ENCODE measurements at places on chromosomes 4 and X.

DNA sequence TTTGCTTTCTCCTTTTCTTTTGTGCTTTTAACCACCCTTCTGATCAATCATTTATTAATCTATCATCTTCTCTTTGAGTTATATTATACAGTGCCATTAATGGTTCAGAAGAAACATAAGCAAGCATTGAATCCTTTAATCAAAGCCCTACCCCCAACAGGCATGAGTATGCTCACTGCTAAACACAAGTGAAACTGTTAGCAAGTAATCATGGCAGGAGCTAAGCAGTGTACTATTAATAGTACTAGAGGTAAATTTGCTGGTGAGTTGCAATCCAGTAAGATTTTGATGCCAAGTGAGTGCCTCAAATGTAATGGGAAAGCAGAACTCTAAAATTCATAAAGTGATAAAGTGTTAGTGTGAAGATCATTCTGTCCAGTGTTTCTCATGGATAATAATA is 57.2 kb downstream of the FNIP2 start:
- no peak for DNase-seq

- no peak for DNase-seq
Observed at GRCh38 chrX:47661539-47661938, 2.6 kb upstream of the UXT start.

- no peak for DNase-seq
Observed at GRCh38 chr4:16337936-16338335, 111.7 kb upstream of the TAPT1 start.

DNA sequence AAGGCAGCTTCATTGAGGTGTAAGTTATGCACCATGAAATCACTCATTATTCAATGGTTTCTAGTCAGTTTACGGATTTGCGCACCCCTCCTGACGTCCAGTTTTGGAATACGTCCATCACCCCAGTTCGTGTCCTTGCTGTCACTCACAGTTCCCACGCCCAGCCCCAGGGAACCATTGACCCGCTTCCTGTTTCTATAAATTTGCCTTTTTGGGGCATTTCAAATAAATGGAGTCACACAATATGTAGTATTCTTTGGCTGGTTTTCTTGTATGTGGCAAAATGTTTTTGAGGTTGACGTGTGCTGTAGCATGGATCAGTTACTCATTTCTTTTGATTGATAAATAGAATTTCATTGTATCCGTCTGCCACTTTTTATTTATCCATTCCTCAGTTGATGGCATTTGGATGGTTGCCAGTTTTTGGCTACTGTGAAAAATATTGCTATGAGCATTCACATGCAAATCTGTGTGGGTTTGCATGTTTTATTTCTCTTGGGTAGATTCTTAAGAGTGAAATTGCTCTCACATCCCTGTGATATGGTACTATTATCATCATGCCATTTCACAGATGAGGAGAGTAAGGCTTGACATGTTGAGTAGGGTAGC is 18.4 kb upstream of the SORCS2 start:
- DNase-seq: no peak

DNA sequence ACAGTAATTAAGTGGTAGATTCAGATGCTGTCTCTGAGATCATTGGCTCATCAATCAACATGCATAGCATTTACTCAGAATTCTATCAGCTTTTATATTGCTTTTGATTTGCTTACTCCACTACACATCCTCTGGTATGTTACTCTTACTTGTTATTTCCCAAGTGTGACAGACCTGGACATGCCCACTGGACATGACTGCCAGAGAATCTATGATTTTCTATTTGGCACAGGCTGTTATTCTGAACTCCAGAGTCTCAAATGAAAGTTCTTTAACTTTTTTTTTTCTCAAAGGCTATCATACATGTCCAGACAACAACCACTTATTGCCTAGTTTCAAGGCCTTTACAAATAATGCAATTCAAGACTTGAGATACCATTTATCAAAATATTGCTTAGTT is 116.1 kb upstream of the ARHGAP24 start:
- no peak for DNase-seq

DNA sequence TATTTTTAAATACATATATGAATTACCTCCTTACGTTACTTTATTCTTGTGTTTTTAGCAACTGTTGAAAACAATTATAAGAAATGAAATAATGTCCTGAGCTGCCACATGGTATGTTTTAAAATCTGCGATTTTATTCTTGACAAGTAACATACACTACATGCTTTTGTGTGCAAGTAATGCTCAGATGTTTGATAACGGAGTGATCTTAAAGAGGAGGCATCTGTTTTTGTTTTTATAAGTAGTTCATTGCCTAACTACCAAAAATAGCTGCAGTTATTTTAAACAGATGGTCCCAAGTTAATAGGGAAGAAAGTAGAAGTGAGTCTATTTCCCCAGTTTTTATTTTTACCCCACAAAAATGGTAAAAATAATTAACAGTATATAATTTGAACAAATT is 55.2 kb downstream of the GAB1 start:
- DNase-seq: no peak

GRCh38 chr4:188130355-188130754 is 8.9 kb upstream of the TRIML1 start:
- DNase-seq: no peak

DNA sequence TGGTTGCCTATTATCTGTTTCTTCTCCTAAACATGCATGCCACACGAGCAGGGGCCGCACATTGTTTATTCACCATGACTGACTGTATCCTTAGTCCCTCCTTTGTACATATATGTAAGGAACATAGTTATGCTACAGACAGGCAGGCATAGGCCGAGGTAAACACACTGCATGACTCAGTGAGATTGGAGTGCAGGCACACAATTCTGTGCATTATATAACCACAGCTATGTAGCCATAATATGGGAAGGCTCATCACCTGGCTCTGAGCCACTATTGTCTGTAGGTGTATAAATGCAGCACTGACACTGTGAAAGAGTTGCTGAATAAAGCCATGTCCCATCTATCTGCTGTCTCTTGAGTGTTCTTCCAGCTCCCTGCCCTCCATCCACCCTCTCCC is 431.6 kb downstream of the IDS start:
- no peak for DNase-seq

DNA sequence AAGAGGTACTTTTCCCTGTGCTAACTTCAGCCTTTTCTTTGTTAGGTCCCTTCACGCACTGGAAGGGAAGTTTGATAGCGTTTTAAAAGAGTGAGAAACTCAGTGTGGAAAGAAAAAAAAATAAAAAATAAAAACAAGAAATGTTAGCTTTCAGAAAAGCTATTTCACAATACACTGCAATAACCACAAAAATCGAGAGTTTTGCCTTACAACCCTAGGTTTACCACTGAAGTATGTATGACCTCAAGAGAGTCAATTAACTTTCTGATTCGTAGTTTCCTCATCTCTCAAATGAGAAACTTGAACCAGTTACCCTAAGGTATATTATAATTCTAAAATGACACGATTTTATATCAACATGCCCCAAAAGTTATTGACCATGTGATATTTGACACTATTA is 93.9 kb upstream of the JADE1 start:
- DNase-seq: no peak

DNA sequence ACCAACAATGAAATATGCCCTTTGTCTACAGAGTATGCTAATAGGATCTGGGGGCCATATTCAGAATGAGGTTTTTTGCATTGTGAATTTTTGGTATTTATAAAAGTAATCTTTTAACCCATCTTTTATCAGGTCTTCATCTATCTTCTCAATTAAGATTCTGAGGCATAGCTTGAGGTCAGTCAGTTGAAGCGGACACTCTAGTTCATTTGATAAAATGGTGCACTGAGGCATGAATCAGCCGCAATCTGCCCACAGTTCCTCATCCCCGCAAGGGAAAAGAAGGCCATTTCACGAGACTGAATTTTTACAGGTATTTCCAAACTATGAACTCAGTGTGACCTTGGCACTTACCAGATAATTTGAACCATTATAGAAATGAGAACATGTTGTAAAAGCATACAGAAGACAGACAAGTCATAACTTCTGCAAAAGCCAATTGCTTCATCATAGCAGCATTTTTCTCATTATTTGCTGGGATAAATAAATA is 19.3 kb upstream of the VCX2 start:
- DNase-seq: no peak

DNA sequence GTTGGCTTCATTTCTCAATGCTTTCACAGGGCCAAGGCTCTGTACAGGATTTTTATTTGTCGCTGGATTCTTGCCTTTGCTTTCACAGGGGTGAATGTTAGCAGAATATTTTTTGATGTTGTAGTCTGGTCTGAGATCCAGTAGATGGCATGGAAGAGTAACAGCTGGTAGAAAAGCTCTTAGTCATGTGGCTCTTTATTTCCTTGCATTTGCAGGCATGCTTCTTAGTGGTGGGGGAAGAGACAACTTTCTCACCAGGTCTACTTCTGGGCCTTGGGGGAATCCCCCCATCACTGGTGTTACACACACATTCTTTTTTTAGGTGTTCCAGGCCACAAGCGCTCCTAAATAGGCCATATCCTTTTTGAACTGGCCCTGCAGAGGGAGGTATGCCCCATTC is 58.2 kb upstream of the DKK2 start:
- peak; percentile 6 for DNase-seq

- DNase-seq: peak; percentile 81
Observed at GRCh38 chr4:103099691-103100392, at the start of gene BDH2. Gene BDH2, minus strand, starts transcription at chr4:103099834. Its CDS starts 3,580 bp downstream, at chr4:103096254.

GRCh38 chr4:6910340-6910959 is 824 bp downstream of the TBC1D14 start:
- no peak for DNase-seq

- no peak for DNase-seq
Observed at GRCh38 chr4:113276464-113277170, 227.2 kb downstream of the ANK2 start.

DNA sequence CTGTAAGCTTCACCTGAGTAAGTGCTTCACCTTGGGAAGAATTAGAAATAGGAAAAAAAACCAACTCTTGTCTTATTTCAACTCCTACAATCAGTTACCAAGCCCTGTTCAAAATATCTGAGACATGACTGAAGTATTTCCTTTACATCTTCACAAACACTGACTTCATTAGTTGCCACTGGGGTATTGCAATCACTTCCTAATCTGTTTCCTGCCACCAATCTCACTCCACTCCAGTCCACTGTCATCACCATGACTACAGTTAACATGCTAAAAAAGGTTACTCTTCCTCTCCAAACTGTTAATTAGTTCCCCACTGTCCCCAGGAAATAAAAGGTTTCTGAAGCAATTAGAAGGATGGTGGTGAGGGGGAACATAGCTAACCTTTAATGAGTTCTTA is 3.3 kb upstream of the SUPT20HL1 start:
- DNase-seq: no peak

DNA sequence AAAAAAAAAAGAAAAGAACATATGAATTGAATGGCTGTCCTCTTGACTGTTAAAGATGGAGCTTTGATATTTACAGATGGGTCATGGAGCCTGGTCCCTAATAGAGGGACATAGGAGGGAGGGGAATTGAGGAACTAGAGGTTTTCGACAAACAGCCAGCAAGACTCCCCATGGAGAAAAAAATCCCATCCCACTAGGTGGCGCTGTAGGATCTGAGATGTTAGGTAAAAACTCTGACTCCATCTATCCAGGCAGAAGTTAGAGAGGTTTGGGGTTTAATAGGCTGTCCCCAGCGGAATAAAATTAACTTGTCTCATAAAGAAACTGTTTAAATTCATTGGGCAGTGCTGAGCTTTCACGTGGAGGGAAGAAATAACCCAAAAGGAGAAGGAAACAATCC is 45.9 kb downstream of the HMGB2 start:
- DNase-seq: peak; percentile 52

DNA sequence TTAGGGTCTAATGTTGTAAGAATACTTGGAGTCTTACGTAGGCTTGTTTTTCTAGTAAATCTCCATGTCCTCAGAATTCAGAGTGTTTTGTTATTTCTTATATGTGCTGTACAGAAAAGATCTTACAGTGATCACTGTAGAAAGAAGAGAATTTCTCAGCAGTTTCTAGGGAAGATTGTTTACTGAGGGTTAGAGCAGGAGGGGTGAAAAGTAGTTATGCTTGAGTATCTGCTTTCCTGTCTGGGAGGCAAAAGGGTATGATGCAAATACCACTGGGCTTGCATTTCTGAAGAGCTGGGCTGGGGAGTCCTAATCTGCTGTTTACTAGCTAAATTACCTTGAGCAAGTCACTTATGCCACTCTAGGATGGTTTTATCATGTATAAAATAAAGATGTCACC is 78.2 kb downstream of the BEND4 start:
- no peak for DNase-seq

- DNase-seq: no peak
Observed at GRCh38 chrX:133999031-133999705, 13.8 kb upstream of the GPC3 start.

DNA sequence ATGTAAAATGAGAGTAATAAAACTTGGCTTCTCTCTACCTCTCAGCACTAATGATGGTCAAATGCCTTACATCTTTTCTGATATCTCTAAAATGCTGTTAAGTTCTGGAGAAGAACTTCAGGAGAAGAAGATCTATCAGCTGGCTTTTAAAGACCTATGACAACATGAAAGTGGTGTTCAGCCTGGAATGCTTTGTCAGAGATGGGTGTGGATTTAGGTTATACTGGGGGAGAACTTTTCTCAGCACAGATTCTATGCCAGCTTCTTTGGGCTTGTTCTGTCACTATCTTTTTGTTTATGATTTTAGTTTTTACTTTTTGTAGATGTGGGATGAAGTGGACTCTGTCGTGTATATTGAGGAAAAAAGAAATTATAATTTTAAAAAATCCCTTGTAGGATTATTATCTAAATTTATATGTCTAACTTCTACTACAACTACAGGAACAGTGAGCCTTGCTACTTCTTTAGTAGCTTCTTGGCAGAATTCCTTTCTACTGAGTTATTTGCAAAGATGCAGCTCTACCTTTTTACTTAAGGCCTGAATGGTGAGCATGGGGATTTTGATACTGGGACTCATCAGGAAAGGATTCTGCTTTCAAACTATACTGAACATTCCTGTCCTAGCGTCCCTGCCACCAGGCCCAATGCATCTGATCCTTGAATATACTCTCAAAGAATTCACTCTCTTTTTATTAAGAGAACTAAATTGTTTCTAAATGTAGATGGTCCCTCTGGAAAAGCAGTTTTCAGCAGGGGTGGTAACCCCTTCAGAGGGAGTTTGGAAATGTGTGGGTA is 19.6 kb downstream of the CYP2U1 start:
- no peak for DNase-seq

- no peak for DNase-seq
Observed at GRCh38 chr4:188289531-188290125, 150.4 kb downstream of the TRIML1 start.

Data from CD4-positive, alpha-beta memory T cell (primary cell).